COLO829 (cell line): ENCODE measurements at places on chromosomes 2 and 18.

GRCh38 chr18:28147674-28148171 is 29.2 kb downstream of the CDH2 start:
- DNase-seq: peak; percentile 78

DNA sequence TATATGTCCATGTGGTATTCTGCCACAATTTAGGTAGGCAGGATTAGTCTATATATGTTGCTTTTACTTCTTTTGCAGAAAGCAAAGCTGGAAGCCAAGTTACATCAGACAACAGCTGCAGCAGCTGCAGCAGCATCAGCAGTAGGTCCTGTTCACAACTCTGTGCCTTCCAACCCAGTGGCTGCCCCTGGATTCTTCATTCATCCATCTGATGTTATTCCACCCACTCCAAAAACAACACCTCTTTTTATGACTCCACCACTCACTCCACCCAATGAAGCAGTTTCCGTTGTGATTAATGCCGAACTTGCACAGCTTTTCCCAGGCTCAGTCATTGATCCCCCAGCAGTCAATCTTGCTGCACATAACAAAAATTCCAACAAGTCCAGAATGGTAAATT is 107.6 kb downstream of the BIRC6 start:
- no peak for DNase-seq

DNA sequence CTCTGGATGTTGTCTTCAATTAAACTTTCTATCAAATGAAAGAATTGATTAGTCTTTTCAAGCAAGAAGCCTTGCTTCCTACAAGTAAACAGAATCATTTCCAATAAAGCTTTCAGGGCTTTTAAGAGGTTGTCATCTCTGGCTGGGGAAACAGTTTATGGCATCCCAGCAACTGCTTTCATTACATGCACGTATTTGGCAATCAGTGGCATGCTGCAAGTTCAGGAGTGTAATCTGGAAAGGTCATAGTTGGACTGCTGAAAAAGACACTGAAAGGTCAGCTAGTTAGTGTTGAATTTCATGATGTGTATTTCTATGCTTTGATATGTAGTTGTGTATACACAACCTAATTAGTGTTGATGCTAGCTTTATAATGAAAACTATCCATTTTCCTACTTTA is 332.9 kb downstream of the DSC3 start:
- no peak for DNase-seq

DNA sequence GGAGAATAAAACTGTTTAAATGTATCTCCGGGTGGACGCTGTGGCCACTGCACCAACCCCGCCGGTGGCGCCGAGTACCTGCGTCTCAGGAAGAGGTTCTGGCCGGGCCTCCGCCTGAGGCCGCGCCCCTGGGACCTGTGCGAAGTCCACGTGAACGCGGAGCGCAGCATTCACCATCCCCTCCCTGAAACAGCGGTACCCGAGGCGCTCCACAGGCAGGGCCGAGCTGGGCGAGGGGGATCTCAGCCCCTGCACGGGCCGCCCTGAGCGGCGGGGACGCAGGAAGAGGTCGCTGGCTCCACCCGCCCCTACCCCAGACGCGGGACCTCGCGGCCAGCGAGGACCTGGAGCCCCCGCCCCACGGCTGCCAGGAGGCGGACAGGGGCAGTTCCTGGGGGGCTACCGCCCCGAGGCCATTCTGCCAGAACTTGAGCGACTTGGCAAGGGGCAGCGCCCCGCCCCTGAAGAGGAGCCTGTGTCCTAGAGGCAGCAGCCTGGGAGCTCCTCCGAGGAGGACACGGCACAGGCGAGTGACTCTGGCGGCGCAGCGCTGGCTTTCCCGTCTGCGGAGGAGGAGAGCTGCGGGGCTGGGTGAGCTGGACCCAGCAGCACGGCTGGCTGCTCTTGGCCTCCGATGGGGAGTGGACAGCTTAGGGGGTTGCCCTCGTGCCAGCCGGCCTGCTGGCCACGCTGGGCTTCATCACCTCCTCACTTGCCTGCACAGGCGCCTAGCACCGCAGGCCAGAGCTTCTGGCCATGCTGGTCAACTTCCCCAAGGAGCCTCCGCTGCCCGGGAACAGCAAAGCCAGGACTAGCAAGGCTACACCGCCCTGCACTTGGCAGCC is 9.7 kb upstream of the TEKT4 start:
- no peak for DNase-seq

DNA sequence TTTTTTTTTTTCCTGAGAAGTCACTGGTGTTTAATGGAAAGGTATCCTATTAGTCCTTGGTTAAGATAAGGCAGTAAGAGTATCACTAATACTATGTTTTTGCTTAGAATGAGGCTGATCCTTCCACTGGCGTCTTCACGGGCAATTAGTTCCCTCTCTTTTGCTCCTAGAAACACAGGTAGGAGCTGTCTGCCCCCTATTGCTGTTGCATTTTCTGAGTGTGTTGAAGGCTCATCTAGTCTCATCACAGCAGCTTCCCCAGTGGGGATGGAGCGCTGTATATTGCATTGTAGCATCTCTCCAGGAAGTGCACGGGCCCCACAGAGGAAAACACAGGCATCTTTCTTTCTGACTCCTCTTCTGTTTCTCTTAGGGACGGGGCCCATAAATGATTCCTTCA is 145.0 kb downstream of the NAPG start:
- no peak for DNase-seq

DNA sequence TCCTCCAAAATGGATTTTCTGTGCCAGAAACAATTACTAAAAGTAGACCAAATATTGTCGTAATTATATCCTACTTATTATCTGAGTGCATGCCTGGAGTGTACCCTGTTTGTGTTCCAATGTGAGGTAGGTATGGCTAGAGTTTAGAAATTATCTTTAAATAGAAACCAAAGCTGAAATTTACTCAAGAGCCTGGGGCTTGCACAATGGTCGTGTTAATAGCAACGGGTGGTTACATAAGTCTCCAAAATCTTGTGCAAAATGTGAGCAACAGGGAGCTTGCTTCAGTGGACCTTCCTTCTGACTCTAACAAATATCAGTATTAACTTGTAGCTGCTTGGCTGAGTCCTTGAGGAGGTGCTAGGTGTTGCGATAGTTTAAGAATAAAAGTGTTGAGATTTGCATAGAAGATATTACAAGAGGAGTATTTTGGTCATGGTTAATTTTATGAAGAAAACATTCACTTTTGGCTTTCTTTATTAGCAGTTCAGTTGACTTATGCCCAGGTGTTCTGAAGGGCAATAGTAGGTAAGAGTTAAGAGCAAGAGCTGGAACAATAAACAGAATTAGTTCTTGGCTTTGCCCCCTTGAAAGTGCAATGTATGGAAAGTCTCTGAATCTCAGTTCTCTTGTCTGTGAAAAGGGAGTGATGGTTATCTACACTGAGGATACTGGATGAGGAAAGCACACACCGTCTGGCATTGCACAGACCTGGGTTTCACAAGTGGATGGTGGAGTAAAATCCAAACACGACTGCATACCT is 4.6 kb downstream of the CXCR4 start:
- no peak for DNase-seq

GRCh38 chr2:45450634-45451033 is 160.4 kb downstream of the SRBD1 start:
- no peak for DNase-seq

GRCh38 chr18:36099311-36099710 is 29.8 kb downstream of the SLC39A6 start:
- DNase-seq: no peak

DNA sequence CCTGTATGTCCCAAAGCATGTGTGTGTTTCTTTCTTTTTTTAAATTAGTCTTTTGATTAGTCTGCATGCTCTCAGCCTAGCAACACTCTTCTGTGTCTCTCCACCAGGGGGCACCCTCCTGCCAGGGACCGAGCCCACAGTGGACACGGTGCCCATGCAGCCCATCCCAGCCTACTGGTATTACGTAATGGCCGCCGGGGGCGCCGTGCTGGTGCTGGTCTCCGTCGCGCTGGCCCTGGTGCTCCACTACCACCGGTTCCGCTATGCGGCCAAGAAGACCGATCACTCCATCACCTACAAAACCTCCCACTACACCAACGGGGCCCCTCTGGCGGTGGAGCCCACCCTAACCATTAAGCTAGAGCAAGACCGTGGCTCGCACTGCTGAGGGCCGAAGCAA is 93.8 kb downstream of the NRP2 start:
- DNase-seq: peak; percentile 16

- DNase-seq: no peak
Observed at GRCh38 chr2:226782092-226782713, 17.4 kb downstream of the IRS1 start.

- no peak for DNase-seq
Observed at GRCh38 chr2:240369335-240369734, 66.1 kb upstream of the GPC1 start.

GRCh38 chr2:196372811-196373664 is 201.7 kb upstream of the STK17B start:
- DNase-seq: no peak

- no peak for DNase-seq
Observed at GRCh38 chr2:4539121-4539520, 835.7 kb downstream of the DCDC2C start.

GRCh38 chr2:105682401-105682800 is 62.3 kb upstream of the NCK2 start:
- peak; percentile 67 for DNase-seq

DNA sequence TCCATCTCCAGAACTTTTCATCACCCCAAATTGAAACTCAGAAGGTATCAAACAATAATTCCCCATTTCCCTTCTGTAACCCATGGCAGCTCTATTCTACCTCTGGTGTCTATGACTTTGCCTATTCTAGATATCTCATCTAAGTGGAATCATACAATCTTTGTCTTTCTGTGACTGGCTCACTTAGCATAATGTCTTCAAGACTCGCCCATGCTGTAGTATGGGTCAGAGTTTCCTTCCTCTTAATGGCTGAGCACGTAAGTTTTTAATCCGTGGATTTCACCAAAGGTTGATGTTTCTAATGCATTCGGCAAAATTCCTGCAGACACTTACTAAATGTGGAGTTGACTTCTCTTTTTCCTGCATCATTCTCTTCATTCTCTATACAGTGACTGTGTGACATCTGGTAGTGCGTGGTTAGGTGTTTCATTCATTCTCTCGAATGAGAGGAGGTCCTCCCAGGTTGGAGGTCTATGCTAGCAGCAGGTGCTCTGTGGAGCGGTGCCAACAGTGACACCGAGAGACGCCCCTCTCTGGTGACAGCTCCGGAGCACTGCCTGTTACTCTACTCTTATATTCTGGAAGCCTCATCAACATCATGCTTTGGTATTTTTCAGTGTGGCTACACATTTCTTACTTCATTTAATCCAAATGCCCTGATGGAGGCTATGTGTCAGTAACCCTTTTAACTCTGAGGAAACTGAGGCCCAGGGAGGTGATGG is 50.1 kb downstream of the ATOH8 start:
- DNase-seq: no peak

- peak; percentile 17 for DNase-seq
Observed at GRCh38 chr2:13676269-13676668, 956.2 kb upstream of the LRATD1 start.

- no peak for DNase-seq
Observed at GRCh38 chr18:68948622-68949021, 150.7 kb downstream of the CCDC102B start.

- DNase-seq: no peak
Observed at GRCh38 chr2:192578780-192579179, 384.0 kb upstream of the TMEFF2 start.

GRCh38 chr2:210318891-210319290 is 3.9 kb upstream of the MYL1 start:
- no peak for DNase-seq

DNA sequence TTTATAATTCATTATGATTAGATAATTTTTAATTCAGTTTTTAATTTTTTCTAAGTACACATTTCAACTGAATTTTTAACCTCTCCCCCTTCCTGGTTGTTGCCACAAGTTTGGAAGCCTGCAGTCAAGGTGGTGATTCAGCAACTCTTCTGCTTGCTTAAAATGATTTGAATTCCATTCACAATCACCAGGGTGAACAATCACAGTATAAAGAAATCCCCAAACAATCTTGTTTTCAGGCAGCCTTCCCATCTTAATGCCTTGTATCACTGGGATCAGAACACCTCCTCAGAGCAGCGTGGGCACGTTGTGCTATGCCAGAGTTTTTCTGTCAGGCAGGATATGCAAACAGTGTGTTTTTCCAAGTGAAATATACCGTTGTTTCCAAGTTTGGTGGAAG is 46.7 kb upstream of the BARD1 start:
- no peak for DNase-seq

- no peak for DNase-seq
Observed at GRCh38 chr2:71827524-71827901, 320.1 kb downstream of the CYP26B1 start.

DNA sequence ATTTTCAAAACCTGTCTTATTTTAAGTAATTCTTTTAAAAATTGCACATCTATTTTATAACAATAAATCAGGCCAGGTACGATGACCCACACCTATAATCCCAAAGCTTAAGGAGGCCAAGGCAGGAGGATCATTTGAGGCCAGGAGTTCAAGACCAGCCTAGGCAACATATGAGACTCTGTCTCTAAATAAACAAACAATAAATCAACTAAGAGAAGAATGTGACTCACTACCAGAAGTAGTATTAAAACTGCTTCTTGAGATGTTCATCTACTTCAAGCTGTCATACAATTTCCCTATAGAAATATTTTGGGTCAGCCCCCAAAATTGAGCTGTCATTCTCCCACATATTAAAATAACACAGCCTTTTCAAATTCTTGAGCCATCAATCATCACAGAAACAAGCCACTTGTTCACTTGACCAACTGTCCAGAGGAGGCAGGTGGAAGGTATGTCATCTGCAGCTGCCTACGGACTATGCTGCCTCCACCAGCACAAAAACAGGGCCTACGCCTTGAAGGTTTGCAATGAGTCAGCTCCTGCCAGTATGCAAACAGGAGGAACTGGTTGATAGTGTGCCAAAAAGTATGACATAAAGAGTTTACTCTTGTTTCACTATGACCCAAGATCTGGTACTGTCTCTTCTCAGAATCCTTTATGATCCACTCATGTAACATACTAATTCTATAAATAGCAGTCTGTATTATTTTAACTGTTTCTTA is 33.6 kb downstream of the KIDINS220 start:
- DNase-seq: peak; percentile 72

DNA sequence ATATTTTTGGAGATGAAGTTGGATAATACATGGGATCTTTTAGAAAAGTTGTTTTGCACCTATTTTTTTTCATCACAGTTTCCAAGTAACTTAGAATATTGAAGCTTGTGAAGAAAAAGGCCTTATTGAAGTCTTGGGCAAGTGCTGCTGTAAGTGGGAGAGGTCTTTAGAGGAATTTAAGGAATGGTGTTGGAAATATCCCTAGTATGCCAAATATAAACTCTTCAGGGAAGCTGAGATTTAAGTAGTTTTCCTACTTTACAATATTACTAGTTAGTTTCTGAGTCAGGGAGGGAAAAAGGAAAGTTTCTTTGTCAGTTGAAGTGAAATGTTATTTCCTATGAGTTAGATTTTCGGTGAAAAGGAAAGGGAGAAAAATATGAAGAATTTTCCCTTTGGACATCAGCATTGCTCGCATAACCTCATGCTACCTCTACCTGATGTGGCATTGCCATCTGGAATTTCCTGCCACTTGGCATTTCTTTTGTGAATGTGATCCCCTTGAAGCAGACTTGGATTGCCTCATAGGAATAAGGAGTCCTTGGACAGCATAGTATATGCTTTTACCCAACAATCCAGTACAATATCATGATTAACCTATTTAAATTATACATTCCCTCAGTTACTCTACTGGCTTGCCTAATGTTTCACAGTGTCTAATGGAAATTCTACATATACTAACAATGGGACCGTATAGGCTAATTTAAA is 12.1 kb downstream of the PLEKHH2 start:
- no peak for DNase-seq
